NCI-H460 (cell line): ENCODE measurements at places on chromosomes 7 and 10.
A peak's percentile ranks its signal among the peaks of the same experiment; 100 is the strongest.

- no peak for DNase-seq
Measured at GRCh38 chr10:125161707-125162119, 1.4 kb upstream of the CTBP2 start.

GRCh38 chr10:117239051-117239450 lies 1.9 kb upstream of the SLC18A2 start:
- no peak for DNase-seq

GRCh38 chr7:148380596-148381419 lies 209.8 kb upstream of the C7orf33 start:
- no peak for DNase-seq

DNA sequence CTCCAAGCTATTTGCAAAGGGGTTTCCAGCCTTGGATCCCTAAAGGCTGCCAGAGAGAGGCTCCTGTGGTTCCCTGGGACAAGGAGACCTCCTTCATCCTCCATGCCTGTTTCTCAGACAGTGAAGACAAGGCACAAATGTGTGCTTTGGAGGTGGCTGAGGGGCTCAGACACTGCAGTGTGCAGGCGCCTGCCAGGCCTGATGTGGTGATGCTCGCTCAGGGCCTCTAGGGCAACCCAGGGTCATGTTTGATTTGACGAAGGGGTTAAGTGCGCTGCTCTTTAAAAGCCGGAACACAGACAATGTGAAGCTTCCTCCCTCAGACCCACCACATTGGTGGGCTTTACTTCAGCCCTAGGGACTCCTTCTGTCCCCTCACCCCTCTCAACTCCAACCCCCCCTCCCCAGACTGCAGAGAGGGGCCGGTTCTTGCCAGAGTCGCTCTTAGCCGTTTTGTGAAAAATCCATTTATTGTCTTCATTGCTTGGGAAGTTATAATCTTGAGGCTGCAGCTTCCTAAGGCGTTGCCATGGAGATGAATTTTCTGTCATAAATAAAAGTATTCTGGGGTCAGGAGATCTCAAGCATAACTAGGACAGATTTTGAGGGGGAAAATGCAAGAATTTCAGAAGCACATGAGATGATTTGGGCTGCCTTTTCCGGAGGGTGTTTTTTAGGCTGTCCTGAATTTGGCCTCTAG lies 35.8 kb downstream of the PDGFA start:
- DNase-seq = no peak

DNA sequence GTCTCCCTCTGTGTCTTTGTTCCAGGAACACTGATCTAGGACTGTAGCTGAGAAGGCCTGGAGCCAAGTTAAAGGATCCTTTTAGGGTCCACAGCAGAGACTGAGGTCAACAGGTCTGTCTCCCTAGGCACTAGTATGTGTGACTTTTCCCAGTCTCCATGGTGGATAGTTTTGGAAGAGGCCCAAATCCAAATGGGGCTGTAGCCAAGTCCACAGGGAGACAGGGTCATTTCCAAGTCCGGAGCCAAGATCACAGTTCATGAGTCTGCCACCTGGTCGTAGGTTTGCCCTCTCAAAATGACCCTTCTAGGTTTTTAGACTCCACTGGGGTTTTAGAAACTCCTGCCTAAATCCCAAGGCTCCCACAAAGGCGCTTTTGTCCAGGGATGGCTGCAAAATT lies 16.8 kb downstream of the ZNF277 start:
- no peak for DNase-seq

DNA sequence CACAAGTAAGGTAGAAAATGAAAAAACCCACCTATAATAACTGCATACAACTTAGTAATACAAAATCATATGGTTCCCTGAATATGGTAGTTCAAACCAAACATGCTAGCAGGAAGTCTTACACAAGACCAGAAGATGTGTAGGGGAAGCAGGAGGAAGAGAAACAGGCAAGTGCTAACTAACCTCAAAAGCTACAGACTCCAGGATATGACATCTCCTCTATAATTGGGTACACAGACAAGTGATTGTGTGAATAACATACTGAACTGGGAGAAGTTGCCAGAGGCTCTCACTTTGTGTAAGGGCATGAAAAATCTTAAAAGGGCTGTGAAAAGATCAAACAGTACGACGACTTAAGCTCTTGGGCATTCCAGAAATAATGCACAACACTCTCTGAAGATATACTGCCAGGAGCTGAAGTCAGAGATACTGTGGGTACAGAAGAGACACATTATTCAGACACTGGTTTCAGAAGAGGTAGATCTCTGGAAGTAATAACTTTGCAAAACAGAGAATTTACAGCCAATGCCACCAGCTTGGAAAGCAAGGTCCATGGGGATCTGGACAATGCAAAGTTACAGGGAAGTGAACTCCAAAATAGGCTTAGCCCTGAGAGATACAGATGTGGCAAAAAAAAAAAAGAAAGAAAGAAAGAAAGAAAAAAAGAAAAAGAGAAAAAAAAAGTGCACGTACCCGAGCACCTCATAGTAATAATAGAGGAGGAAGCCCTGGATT lies 767.2 kb downstream of the TNS3 start:
- no peak for DNase-seq

- no peak for DNase-seq
Measured at GRCh38 chr10:79331226-79331625, 16.0 kb upstream of the PPIF start.

GRCh38 chr7:17600340-17600752 lies 301.9 kb downstream of the AHR start:
- DNase-seq = peak; percentile 83

DNA sequence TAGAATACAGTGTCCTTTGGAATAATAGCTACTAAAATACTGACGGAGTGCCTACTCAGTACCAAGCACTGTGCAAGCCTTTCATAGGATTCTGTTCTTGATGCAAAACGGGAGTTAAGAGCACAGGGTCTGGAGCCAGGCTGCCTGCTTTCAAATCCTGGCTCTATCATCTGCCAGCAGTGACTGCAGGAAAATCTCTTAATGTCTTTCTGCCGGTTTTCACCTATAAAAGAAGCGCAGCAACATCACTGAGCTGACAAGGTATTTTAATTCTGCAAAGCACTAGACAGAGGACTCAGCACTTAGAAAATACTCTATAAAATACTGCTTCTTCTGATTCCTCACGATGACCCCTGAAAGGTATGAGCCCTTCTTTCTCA lies 659 bp downstream of the FIGNL1 start:
- no peak for DNase-seq
